ENCODE measurements at places on chromosomes 13 and 19.

- no peak overlapping the region for H3K4me3 ChIP-seq
- peaks cover 25% of the 10 kb centered on the region for H3K4me1 ChIP-seq
- peaks cover 4% of the 10 kb centered on the region for H3K27me3 ChIP-seq
- H3K27ac ChIP-seq: peak overlapping the region; percentile 84
- peaks cover 4% of the 10 kb centered on the region for H3K36me3 ChIP-seq
- peak; percentile 74 for DNase-seq
Observed at GRCh38 chr13:74134777-74135325, 647 bp upstream of the KLF12 start.

DNA sequence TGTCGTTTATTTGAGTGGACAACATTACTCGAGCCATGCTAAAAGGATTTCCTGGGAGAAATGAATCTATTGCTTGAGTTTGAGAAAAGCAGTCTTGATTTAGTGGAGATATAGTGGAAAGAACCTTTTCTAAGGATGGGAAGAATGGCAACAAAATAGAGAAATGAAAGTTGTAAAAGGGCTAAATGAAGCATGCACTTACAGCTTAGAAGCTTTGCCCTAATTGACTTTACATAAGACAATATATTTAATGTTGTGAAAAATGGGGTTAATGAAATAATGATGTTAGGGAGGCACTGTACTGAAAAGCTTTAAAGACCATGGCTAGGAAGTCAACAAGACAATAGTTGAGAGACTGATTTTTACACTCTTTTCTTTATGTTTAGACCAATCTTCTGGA lies 35.4 kb downstream of the SLC10A2 start:
- no peaks in the 10 kb centered on the region for H3K4me1 ChIP-seq
- H3K27me3 ChIP-seq: no peaks in the 10 kb centered on the region
- H3K4me3 ChIP-seq: no peak overlapping the region
- H3K36me3 ChIP-seq: no peaks in the 10 kb centered on the region

- peaks cover 2% of the 10 kb centered on the region for H3K27me3 ChIP-seq
- no peak overlapping the region for H3K27ac ChIP-seq
- H3K4me3 ChIP-seq: no peak overlapping the region
- no peak for DNase-seq
Observed at GRCh38 chr19:34155686-34156085, 16.6 kb upstream of the LSM14A start.

GRCh38 chr13:106083620-106084350 lies 451.7 kb downstream of the EFNB2 start:
- no peaks in the 10 kb centered on the region for H3K27me3 ChIP-seq
- H3K27ac ChIP-seq: no peak overlapping the region
- no peaks in the 10 kb centered on the region for H3K4me1 ChIP-seq
- DNase-seq: no peak
- no peaks in the 10 kb centered on the region for H3K36me3 ChIP-seq

GRCh38 chr19:18646535-18647370 lies 9.9 kb downstream of the KLHL26 start:
- no peak for DNase-seq
- no peaks in the 10 kb centered on the region for H3K27me3 ChIP-seq
- H3K36me3 ChIP-seq: no peaks in the 10 kb centered on the region
- peaks cover 19% of the 10 kb centered on the region for H3K4me1 ChIP-seq

GRCh38 chr13:30141775-30142485 lies 165.4 kb downstream of the KATNAL1 start:
- H3K27me3 ChIP-seq: peaks cover 10% of the 10 kb centered on the region
- peaks cover 39% of the 10 kb centered on the region for H3K4me1 ChIP-seq
- H3K4me3 ChIP-seq: no peak overlapping the region

GRCh38 chr19:46603195-46603637 lies 2.1 kb downstream of the CALM3 start:
- H3K27ac ChIP-seq: peak overlapping the region; percentile 100
- no peak for DNase-seq
- peak overlapping the region; percentile 100 for H3K4me3 ChIP-seq
- peaks cover 65% of the 10 kb centered on the region for H3K36me3 ChIP-seq

- no peaks in the 10 kb centered on the region for H3K27me3 ChIP-seq
- peaks cover 68% of the 10 kb centered on the region for H3K4me1 ChIP-seq
- H3K36me3 ChIP-seq: peaks cover 45% of the 10 kb centered on the region
- DNase-seq: peak; percentile 54
- peak overlapping the region; percentile 92 for H3K27ac ChIP-seq
- H3K4me3 ChIP-seq: peak overlapping the region; percentile 95
Observed at GRCh38 chr19:40799558-40800338, 757 bp downstream of the EGLN2 start.

GRCh38 chr13:46914341-46914740 lies 17.5 kb upstream of the HTR2A start:
- no peak overlapping the region for H3K27ac ChIP-seq
- H3K36me3 ChIP-seq: no peaks in the 10 kb centered on the region
- no peak overlapping the region for H3K4me3 ChIP-seq

GRCh38 chr13:43293008-43293407 lies 269.6 kb downstream of the DNAJC15 start:
- no peak overlapping the region for H3K27ac ChIP-seq
- H3K36me3 ChIP-seq: no peaks in the 10 kb centered on the region
- H3K27me3 ChIP-seq: peaks cover 22% of the 10 kb centered on the region
- H3K4me1 ChIP-seq: no peaks in the 10 kb centered on the region
- H3K4me3 ChIP-seq: no peak overlapping the region
